ENCODE measurements at places on chromosomes 16 and 17. TPM values are rescaled to one million over a fixed set of nuclear protein-coding genes. Genes with fewer than 3 reads are reported as not detected.

The MPP2 gene
- polyA plus RNA-seq, result 8.8 TPM

The SPAG5 gene
- polyA plus RNA-seq, result 1.2 TPM

The ZNF597 gene
- polyA plus RNA-seq, result 0.88 TPM

The SEC14L5 gene
- polyA plus RNA-seq, result 1.4 TPM

The CLEC16A gene
- polyA plus RNA-seq, result 14.9 TPM

The MYH8 gene
- polyA plus RNA-seq, result not detected

The CHRNE gene
- polyA plus RNA-seq, result 63.6 TPM

The ZNF423 gene
- 5.5 TPM for polyA plus RNA-seq

The KRT27 gene
- polyA plus RNA-seq, result 0.43 TPM

The SLC16A6 gene
- polyA plus RNA-seq, result 0.23 TPM

The CSH2 gene
- not detected for polyA plus RNA-seq

The PEMT gene
- polyA plus RNA-seq, result 28.0 TPM

The ASIC2 gene
- polyA plus RNA-seq, result not detected

The TBX2 gene
- polyA plus RNA-seq, result 9.5 TPM

The GCGR gene
- not detected for polyA plus RNA-seq

The RHBDL3 gene
- 40.0 TPM for polyA plus RNA-seq

The MMP25 gene
- polyA plus RNA-seq, result 0.68 TPM

The KRT33B gene
- polyA plus RNA-seq, result not detected

The ADCY9 gene
- 13.0 TPM for polyA plus RNA-seq

The HEATR9 gene
- polyA plus RNA-seq, result not detected

The CCL1 gene
- polyA plus RNA-seq, result not detected

The PPM1E gene
- 1.3 TPM for polyA plus RNA-seq

Data from right cardiac atrium (tissue), 5 donors.